ENCODE measurements at places on chromosomes 1 and 21. TPM values are rescaled to one million over a fixed set of nuclear protein-coding genes. Genes with fewer than 3 reads are reported as not detected.

The BARHL2 gene
- total RNA-seq: not detected

The PLCH2 gene
- 11.8 TPM for total RNA-seq

The PTPN7 gene
- 45.5 TPM for total RNA-seq

The ANGPTL3 gene
- total RNA-seq: not detected

The TTC4 gene
- total RNA-seq: 21.4 TPM

The THEMIS2 gene
- 71.0 TPM for total RNA-seq

The DVL1 gene
- 35.5 TPM for total RNA-seq

The BTBD8 gene
- total RNA-seq: 5.3 TPM

The RCC1 gene
- 9.8 TPM for total RNA-seq

The BEND5 gene
- 10.4 TPM for total RNA-seq

The SLAMF9 gene
- total RNA-seq: not detected

The HOOK1 gene
- 3.0 TPM for total RNA-seq

The S100A5 gene
- total RNA-seq: 0.78 TPM

The TLCD4 gene
- not detected for total RNA-seq

The PLXNA2 gene
- 5.4 TPM for total RNA-seq

The PLA2G2F gene
- not detected for total RNA-seq

The FAM177B gene
- total RNA-seq: not detected

The TMOD4 gene
- total RNA-seq: 2.5 TPM

The DIO1 gene
- total RNA-seq: not detected

The UBXN10 gene
- 0.37 TPM for total RNA-seq

The SPAG17 gene
- total RNA-seq: not detected

The ANKRD34A gene
- 0.66 TPM for total RNA-seq

The OR10Z1 gene
- not detected for total RNA-seq

The OR2L13 gene
- 0.24 TPM for total RNA-seq

The FCRL5 gene
- total RNA-seq: 1.4 TPM

The MNDA gene
- total RNA-seq: 4.5 TPM

The CD247 gene
- 336 TPM for total RNA-seq

The HPDL gene
- 7.5 TPM for total RNA-seq

The GRIK3 gene
- total RNA-seq: not detected

The TSNAX gene
- 38.4 TPM for total RNA-seq

The RAB3B gene
- not detected for total RNA-seq

The TMPRSS2 gene
- total RNA-seq: not detected

The LRRC38 gene
- total RNA-seq: not detected

The SETDB1 gene
- 94.9 TPM for total RNA-seq

The DYRK3 gene
- 0.69 TPM for total RNA-seq

The BATF3 gene
- 1.1 TPM for total RNA-seq

The NPPA gene
- not detected for total RNA-seq

The CENPF gene
- total RNA-seq: 4.1 TPM

The RNU1-4 gene
- total RNA-seq: 2,907 TPM

The AIRE gene
- not detected for total RNA-seq

The PDC gene
- total RNA-seq: not detected

The RPF1 gene
- total RNA-seq: 44.3 TPM

The SPRR1B gene
- total RNA-seq: not detected

The LYPD8 gene
- total RNA-seq: not detected

The PCBP3 gene
- total RNA-seq: 1.2 TPM

The C4BPA gene
- not detected for total RNA-seq

The CFHR5 gene
- not detected for total RNA-seq

The LEFTY2 gene
- not detected for total RNA-seq

The PDPN gene
- not detected for total RNA-seq

The DNAJC28 gene
- 0.34 TPM for total RNA-seq

The CD2 gene
- total RNA-seq: 111 TPM

The ABCD3 gene
- total RNA-seq: 20.1 TPM

The BMP8A gene
- not detected for total RNA-seq

The TENT5C gene
- 47.0 TPM for total RNA-seq

The KCNN3 gene
- total RNA-seq: 0.24 TPM
